ENCODE measurements at places on chromosomes 16 and 17.

DNA sequence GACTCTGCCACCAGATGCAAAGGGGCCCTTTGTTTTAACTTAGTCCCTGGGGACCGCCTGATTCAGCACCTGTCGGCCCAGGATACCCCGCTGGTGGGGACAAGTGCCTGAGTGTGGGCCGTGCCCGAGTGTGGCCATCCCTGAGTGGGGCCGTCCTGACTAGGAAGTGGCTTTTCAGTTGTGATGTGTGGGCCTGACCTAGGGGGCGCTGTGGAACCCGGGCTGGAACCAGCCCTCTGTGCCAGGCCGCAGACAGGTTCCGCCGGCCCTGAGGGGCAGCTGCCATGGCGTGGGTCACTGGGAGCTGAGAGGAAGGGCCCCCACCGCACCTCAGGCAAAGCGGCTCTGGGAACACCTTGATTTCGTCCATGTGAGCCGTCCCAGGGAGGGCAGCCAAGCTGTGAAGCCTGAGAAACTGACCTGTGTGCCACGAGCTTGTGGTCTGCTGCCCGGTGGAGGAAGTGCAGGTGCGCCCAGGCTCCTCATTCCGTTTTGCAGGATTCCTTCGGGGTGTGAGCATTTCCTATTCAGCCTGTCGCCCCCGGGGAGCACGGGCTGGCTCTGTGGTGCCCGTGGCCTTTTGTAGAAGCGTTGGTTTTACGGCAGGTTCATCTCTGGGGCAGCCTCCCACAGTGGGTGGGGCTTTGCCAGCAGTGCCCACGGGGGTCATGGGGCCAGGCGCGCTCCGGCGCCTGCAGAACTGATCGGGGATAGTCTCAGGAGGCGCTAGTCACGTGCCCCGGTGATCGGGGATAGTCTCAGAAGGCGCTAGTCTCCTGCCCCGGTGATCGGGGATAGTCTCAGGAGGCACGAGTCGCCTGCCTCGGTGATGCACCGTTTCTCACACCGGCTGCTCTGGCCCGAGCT is 5.3 kb downstream of the RPL13 start:
- DNase-seq, result no peak

GRCh38 chr16:57576429-57576870 is 34.0 kb downstream of the ADGRG5 start:
- DNase-seq, result peak; percentile 76

DNA sequence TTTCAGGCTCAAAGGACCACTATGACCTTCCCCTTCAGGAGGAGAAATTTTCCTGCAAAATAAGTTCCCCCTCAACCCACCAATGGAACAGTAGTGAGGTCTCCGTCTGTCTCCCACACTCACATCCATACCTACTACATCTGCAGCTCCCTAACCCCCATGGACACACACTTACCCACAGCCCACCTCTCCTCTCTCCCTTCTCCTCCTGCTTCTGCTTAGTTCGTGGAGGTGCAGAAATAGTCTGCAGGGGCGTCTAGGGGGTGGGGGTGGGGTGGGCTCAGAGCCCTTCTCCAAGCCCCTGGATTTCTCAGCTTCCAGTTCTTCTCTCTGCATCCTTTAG is 8.9 kb downstream of the HOXB4 start:
- no peak for DNase-seq

- no peak for DNase-seq
Measured at GRCh38 chr16:25464058-25464457, 206.4 kb upstream of the ZKSCAN2 start.
